Activated CD4-positive, alpha-beta T cell treated with anti-CD3 and anti-CD28 coated beads for 36 hours (primary cell): ENCODE measurements at places on chromosomes 7 and 10. TPM values are rescaled to one million over a fixed set of nuclear protein-coding genes. Genes with fewer than 3 reads are reported as not detected.

TAS2R41 gene
- total RNA-seq, result not detected

PNLIPRP2 gene
- total RNA-seq, result not detected

HOXA9 gene
- not detected for total RNA-seq

GRCh38 chr10:74163319-74164068 is 12.5 kb downstream of the ADK start:
- no peak for DNase-seq

MGMT gene
- total RNA-seq, result 22.8 TPM

NANOS1 gene
- total RNA-seq, result 0.04 TPM

PITX3 gene
- total RNA-seq, result 0.66 TPM
